ENCODE measurements at places on chromosomes 16 and 17.

DNA sequence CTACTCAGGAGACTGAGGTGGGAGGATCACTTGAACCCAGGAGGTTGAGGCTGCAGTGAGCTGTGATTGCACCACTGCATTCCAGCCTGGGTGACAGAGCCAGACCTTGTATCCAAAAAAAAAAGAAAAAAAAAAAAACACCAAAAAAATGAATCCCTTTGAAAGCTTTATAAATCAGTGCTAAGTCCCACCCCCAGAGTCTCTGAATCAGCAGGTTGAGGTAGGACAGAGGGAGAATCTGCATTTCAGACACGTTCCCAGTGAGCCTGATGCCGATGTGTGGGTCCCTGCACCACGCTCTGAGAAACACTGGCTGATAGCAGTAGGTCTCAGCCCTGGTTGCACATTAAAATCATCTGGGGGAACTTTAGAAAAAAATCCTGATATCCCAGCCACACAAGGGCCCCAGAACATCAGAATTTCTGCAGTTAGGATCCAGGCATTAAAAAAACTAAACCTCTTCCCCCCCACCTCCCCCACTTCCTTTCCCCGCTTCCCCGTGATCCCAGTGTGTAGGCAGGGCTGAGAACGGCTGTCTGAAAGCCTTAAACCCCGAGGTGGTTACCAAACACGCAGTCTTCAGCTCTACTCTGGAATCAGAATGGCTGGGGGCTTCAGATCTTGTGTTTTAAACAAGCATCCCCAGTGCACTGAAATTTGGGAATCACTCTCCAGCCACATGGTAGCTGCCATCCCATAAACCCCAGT, 27.3 kb upstream of the GPRC5B start:
- DNase-seq = no peak

GRCh38 chr16:969508-970385, 1.0 kb downstream of the LMF1 start:
- peak; percentile 60 for DNase-seq

GRCh38 chr17:10013365-10014112, 108.5 kb upstream of the RCVRN start:
- DNase-seq = no peak

GRCh38 chr17:31398381-31399311, 7.2 kb downstream of the RAB11FIP4 start:
- no peak for DNase-seq

DNA sequence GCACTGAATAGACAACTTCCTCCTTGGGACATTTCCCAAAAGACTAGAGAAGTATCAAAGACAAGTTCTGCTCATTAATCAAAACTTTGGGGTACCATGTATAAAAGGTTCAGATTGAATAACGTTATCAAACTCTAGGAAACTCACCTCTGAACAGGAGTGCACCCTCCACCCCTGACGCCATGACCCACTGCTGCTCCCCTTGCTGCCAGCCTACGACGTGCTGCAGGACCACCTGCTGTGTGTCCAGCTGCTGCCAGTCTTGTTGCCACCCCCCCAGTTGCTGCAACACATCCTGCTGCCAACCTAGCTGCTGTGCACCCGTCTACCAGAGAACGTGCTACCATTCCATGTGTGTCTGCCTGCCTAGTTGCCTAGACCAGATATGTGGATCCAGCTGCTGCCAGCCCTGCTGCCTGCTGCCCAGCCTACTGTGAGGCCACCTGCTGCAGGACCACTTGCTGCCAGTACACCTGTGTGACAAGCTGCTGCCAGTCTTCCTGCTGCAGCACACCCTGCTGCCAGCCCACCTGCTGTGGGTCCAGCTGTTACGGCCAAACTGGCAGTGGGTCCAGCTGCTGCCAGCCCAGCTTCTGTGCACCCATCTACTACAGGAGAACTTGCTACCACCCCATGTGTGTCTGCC, 13.8 kb upstream of the KRTAP9-2 start:
- no peak for DNase-seq

DNA sequence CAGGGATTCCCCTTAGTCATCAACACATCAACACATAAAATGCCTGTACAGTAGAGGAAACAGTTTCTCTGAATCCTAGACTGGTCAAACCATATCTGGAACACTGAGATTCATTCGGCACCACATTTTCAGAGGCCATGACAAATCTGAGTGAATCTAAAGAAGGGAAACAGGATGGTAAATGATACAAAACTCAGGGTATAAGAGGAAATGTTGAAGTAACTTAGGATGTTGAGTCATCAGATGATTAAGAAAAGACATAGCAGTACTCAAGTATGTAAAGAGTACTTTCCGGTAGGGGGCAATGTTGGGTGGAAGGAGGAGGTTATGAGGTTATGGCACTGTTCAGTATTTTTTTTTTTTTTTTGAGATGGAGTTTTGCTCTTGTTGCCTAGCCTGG, 358.5 kb upstream of the PMFBP1 start:
- DNase-seq = no peak

DNA sequence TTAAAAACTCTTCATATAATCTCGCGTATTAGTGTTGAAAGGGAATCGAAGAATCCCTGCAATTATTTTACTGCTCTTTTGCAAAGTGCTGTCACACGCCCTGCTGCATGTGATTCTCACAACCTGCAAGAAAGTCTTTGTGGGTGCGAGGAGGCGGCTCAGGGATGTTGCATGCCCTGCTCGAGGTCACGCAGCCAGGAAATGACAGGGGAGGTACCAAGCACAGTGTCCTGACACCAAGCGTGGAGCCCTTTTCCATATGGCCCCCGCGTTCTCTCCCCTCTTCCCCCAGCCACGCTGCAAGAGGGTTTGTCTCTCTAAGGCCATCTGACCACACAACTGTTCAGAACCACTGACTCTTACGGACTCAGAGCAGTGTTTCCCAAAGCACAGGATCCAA, 37.6 kb downstream of the OR3A1 start:
- DNase-seq = no peak

DNA sequence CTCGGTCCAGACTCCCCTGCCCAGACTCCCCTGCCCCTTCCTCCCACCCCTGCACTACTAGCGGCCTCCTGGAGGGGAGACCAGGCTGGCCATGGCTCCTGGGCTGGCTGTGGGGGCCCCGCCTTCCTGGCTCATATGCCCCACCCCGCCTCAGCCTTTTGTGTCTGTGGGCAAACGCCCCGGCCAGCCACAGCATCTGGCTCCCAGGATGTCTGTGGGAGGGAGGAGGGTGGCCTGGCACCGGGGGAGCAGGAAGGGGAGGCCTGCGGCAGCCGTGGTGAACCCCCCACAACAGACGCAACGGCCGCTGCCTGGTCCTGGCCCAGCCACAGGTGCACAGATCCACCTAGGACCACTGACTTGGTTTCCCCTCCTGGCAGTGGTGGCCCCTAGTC, 32.9 kb downstream of the BAHCC1 start:
- no peak for DNase-seq

DNA sequence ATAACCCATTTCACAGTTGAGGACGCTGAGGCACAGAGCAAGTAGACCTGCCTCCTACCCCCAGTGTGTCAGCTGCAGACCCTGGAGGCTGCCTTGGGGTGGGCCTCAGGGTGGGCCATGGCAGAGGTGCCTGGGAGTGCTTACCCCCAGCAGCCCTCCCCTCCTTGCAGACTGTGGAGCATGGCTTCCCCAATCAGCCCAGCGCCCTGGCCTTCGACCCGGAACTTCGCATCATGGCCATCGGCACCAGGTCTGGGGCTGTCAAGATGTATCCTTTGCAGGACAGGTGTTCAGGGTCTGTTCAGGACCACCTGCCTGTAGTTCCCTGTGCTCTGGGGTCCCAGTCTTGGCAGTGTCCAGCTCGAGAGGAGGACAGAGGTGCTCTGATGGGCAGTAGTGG, 4.3 kb downstream of the LLGL1 start:
- no peak for DNase-seq

- no peak for DNase-seq
Observed at GRCh38 chr17:8503368-8503767, 67.7 kb downstream of the NDEL1 start.

GRCh38 chr17:31171701-31172100, 76.9 kb downstream of the NF1 start:
- no peak for DNase-seq

GRCh38 chr16:11180489-11180888, 75.5 kb downstream of the SOCS1 start:
- DNase-seq = no peak

- DNase-seq = no peak
Observed at GRCh38 chr17:14080847-14081251, 11.5 kb downstream of the COX10 start.

DNA sequence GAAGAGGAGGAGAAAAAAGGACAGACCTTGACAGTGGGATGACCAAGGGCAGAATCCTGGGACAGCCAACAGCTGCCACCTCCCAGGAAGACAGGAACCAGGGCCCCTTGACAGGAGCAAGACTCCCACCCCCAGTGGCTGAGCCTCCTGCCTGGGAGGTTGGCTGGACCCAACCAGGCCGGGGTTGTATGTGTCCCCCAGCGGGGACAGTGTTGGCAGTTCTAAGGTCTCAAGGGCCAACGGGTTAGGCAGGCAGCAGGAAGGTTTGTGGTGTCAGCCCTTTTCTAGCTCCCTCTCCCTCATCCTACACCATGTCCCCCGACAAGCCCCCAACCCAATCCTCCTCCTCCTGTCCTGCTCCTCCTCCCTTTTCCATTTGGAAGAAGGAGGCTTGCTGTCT, 126.2 kb downstream of the MRM1 start:
- no peak for DNase-seq

- peak; percentile 43 for DNase-seq
Observed at GRCh38 chr17:50045154-50045553, 10.8 kb upstream of the ITGA3 start.

DNA sequence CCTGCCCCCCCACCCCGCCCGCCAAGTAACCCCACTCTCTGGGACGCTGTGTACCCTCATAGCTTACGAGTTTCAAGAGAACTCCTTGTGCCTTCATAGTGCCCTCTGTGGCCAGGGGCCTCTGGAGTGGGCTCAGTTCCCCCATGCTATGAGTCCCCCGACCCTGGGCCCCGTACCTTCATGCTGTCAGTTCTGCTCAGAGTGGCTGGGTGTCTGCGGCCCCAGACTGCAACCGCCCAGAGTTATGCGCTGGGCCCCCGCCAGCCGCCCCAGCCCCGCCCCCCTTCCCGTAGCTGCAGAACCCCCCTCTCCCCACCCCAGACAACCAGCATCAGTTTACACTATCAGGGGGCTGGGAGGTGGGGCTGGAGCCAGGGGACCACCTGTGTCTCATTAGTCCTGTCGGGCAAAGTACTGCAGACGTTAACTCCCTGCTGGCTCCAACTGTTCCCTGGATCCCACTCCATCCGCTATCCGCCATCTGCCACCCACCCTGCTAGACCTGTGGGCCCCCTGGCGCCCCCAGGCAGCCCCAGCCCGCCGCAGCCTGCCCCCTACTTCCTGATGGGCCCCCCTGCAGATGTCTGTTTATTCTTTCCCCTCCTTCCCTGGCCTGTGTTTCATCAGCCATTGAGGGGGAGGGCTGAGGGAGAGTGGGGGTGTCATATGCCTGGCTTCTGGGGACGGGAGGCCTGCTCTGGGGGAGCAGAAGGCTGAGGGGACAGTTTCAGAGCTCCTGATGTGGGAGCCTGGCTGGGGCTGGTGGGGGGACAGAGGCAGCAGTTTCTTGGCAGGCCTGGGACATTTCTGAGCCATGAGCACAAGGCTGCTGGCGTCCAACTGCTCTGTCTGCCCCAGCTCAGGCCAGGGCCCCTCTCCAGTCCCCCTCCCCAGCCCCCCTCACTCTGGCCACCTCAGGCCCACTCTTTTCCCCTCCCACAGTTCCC, at the start of gene MFAP4:
MFAP4 (minus strand) TSS at position 217 of the 947 bp plus-strand sequence; CDS start at position 182, 35 bp downstream.
- no peak for DNase-seq

DNA sequence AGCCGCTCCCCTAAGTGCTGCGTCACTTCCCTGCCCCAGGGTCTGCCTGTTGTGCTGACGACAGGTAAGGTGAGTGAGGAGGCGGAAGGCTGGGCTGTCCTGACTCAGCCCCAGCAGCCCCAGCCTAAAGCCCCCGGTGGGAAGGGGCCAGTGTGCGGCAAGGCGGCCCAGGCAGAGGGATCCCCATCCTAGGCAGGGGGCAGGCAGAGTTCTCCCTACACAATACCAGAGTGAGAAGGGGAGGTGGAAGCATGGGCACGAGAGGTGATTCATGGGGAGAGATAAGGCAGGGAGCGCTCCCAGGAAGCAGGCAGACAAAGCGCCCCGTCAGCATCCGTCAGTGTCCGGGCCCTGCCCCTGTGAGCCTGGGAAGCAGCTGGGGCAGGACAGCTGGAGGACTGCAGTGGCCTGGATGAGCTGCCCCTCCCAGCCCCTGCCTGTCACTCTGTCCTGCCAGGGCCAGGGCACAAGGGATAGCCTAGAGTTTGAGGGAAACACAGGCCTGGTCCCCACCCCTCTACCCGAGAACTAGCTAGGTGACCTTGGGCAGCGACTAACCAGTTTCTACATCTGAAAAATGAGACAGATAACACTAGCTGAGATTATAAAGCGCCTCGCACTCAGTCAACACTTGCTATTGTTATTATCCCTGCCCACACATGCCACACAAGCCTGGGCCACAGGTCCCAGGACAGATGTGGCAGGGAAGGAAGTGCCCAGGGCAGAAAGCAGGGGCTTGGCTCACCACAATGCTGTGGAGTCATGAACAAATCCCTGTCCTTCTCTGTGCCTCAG, 3.8 kb downstream of the FAM83G start:
- DNase-seq = peak; percentile 85

GRCh38 chr17:81460856-81461460, 51.6 kb downstream of the ACTG1 start:
- DNase-seq = no peak

DNA sequence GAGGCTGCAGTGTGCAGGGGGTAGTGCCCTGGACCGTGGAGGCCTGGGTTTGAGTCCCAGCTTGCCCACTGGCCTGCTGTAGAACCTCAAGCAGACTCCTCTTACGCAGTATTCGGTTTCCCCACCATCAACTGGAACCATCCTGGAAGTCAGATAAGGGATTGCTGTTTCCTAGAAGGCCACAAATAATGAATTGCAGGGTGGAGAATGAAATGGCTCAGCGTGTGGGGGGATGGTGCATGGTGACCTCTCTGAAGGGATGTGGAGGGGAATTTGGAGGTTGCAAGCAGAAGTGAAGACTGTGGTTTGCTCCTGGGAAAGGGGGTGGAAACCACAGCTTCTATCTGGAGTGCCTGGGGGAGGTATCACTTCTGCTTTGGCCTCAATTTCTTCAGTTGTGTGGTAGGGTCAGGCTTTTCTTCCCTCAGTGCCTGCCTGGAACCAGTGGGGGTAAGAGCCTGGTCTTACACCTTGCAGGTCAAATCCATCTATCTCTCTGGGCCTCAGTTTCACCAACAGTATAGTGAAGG, 1.7 kb downstream of the ADGRG5 start:
- peak; percentile 37 for DNase-seq

DNA sequence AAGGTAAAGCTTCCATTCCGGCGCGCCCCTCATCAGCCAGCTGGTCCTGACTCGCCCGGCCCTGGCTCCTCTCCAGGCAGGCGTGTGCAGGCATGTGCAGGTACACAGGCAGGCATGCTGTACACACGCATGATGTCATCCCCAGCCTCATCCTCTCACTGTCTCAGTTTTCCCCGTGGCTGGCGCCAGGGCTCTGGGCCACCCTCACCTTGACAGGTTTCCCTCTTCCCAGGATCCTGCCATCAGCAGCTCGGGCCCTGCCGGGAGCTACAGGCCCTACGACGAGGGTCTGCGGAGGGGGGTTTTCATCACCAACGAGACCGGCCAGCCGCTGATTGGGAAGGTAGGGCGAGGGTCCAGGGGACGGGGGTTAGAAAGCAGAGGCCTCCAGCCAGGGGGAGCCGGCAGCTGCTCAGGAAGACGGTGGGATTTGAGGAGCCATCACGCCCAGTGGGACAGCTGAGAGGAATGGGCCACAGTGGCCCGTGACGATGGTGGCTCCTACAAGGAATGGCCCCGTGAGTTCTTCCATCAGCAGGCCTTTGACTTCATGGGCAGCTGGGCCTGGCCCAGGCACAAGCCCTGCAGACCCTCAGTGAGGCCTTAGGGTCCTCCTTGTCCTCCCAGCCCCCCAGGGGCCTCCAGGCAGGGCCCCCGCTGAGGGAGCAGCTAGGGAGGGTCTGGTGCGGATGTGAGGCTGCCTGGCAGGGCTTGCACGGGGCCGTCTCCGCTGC, 8.5 kb downstream of the GAA start:
- peak; percentile 94 for DNase-seq
